CD4-positive, alpha-beta T cell treated with Interferon alpha-2 for 1 hour (primary cell): ENCODE measurements at places on chromosomes 6 and 20.

GRCh38 chr6:134211297-134211696, 106.6 kb downstream of the SGK1 start:
- no peak for DNase-seq

- DNase-seq: no peak
Measured at GRCh38 chr20:64156136-64156885, 7.9 kb upstream of the MYT1 start.

DNA sequence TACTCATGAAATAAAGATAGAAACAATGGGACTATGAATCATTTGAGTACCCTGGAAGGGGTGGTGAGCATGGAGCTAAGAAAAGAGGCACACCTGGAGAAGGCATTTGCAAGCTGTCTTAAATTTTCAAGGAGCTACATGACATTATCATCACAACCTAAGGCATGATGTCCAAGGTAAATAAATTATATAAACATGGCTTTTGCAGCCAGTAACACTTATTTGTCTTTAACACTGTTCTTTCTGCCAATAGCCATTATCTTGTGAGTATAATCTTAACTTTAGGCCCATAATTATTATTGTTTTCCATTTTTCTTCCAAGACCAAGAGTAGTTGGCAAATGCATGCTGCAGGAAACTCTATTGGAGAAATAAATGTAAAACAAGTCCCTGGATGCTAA, 63.7 kb downstream of the ALDH5A1 start:
- DNase-seq: no peak

DNA sequence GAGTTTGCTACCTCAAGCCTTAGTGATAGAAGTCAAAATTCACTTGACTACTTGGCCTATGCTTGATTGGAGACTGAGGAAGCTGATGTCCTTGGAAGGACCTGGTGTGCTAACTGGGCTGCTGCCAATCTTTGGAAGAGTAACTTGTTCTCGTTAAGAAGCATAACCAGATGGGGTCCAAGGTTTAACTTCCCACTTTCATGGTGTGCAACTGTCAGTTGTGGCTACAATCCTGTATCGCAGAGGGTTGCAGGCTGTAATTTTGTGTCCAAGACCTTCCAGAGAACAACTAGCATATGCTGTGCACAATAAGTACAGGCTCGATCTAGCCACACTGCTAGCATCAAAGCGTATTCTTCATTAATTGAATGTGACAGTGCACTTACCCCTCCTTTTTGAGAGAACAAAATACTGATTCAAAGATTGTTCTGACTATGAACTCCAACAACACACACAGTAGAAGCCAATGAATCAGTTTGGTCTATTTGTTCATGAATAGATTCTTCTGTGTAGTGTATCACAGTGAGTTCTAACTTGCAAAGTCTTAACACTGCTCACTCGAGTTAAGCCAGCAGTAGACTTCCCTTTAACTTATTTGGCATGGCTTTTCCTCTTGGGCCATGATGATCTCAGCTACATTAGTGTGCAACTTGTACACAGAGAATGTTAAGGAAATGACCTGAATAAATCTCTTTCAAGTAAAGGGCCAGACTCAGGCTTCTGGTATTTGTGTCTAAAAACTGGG, 15.8 kb upstream of the PLCB1 start:
- DNase-seq: no peak

DNA sequence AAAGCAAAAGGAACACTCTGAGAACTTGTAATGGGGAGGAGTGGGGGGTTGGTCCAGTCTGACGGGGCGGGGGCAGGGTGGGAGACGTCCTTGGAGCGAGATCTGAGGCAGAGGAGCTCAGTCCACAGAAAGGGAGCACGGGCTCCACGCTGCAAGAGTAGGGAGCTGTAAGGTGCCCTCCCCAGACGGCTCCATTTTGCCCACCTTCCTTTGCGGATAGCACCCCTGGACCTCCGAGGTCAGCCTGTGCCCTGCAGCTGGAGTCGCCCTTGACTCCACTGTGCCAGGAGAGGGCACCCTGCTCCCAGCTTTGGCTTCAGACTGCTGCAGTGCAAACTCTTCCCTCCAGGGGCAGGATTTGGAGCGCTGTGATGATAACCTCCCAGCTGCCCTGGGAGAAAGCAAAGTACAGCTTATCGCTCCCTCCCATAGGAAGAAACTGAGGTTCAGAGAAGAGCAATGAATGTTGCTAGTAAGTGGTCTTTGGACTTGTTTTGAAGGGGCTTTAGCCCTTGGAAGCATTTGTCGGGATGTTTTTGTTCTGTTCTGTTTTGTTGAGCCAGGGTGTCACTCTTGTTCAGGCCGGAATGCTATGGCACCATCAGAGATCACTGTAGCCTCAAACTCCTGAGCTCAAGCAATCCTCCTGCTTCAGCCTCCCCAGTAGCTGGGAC, 9.5 kb upstream of the AHCY start:
- DNase-seq: peak; percentile 91

DNA sequence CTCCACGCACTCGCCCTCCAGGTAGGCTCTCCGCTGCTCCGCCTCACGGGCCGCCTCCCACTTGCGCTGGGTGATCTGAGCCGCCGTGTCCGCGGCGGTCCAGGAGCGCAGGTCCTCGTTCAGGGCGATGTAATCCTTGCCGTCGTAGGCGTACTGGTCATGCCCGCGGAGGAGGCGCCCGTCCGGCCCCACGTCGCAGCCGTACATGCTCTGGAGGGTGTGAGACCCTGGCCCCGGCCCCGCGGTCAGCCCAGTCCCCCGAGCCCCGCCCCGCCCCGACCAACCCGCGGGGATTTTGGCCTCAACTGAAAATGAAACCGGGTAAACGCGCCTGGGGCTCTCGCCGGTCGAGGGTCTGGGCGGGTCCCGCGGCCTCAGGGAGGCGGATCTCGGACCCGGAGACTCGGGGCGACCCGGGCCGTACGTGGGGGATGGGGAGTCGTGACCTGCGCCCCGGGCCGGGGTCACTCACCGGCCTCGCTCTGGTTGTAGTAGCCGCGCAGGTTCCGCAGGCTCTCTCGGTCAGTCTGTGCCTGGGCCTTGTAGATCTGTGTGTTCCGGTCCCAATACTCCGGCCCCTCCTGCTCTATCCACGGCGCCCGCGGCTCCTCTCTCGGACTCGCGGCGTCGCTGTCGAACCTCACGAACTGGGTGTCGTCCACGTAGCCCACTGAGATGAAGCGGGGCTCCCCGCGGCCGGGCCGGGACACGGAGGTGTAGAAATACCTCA, 598 bp downstream of the HLA-B start:
- DNase-seq: peak; percentile 61

DNA sequence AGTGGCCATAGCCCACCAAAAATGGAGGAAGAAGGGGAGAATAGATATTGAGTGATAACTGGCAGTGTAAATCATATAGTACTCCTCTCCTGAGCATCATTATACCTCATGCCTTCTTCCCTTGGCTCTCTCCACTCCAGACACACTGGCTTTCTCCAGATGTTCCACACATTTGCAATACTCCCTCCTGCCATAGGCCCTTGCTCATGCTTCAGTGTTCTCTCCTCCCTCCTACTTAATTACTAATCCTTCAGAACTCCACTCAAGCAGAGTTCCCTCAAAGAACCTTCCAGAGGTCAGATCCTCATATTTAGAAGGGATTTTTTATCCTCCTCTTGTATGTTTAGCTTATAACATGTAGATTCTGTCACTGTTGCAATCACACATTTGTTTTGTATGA, 279.5 kb upstream of the SUPT3H start:
- DNase-seq: no peak

DNA sequence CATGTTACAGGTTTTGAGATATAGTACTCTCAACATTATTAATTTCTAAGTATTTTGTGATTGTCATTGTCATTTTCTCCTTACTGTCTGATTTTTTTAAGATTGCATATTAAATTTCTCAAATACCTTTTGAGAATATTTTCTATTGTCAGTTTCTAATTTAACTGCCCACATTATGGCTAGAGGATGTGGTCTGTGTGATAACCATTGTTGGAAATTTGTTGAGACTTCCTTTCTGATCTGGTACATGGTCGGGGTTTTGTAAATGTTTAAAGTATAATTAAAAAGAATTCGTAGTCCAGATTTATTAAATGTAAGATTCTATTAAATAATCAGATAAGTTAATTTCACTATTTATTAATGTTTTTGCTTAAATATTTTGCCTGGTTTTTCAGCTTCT, 60.1 kb downstream of the SLX4IP start:
- no peak for DNase-seq

DNA sequence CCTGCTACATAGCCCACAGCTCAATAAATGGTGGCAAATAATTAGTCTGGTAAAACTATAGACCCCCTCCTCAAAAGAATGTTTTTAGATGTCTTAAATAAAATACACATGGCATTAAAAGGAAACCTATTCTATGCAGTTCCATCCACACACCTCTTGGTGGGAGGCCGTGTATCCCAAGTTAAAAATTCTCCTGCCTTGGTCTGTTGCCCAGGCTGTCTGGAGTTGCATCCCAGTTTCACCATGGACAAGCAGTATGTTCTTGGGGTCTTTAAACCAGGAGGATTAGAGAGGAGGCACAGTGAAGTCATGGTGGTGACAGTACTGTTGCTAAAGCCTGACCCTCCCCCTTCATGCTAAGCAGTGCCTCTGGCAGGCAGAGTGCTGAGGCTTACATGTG, 95.5 kb downstream of the SULF2 start:
- no peak for DNase-seq

DNA sequence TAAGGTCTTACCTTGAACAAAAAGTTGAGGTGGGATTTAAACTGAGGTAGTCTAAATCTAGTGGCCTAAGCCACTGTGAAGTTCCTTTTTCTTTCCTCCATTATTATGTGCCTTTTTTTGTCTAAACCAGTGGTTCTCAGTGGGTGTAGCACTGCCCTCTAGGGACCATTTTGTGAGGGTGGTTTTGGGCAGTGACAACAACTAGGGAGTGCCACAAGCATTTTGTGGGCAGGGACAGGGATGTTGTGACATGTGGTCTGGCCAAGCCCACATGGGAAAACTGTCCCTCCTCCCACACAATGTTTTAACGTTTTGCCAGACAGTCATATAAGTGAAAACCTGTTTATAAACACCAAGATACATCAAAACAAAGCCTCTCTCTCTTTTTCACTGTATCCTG, 899.4 kb upstream of the FLRT3 start:
- DNase-seq: peak; percentile 1

- DNase-seq: no peak
Measured at GRCh38 chr20:11671015-11671511, 246.6 kb upstream of the BTBD3 start.

DNA sequence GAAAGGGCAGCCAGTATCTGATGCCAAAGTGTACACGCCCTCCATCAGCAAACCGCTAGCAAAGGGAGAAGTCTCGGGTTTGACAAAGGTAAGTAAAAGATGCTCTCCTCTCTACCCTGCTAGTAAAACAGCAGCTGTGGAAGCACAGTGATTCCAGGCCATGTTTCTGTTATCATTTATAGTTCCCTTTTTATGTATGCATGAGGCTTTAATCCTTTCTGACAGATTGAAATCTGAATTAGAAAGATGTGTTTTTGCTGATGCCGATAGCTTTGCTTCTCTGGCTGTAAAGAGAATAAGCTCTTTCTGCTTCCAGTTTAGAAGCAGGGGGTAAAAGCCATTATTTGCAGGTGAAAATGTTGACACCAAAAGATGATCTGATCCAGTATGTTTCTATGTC, 392.4 kb upstream of the SOX4 start:
- no peak for DNase-seq

- no peak for DNase-seq
Measured at GRCh38 chr20:2402271-2402980, 21.7 kb downstream of the TGM6 start.

DNA sequence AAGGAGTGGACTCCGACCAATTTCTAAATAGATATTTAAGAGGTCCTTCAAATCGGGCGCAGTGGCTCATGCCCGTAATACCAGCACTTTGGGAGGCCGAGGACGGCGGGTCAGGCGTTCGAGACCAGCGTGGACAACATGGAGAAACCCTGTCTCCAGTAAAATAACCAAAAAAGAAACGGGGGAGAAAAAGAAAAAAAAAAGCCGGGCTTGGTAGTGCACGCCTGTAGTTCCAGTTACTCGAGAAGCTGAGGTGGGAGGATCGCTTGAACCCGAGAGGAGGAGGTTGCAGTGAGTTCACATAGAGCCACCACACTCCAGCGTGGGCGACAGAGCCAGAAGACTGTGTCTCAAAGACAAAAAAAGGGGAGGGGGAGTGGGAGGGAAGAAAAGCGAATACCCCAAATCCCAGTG, 53.3 kb upstream of the HFE start:
- DNase-seq: no peak

DNA sequence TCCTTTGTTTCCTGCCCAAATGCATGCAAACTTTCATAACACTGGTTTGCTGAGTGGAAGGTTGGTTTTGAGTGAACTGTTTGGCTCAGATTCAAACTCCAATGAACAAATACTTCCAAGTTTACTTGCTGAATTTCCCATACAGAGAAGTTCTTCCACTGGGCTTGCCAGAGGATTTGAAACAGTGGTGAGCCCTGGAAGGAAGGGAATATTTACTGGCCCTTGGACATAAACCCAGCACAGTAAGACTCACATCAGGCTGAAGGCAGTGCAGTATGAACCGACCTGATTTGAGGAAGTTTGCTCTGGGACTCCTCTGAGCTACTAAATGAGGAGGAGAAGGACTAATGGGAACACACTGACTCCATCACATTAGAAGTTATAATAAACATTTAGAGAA, 3.8 kb downstream of the TRAF3IP2 start:
- no peak for DNase-seq

DNA sequence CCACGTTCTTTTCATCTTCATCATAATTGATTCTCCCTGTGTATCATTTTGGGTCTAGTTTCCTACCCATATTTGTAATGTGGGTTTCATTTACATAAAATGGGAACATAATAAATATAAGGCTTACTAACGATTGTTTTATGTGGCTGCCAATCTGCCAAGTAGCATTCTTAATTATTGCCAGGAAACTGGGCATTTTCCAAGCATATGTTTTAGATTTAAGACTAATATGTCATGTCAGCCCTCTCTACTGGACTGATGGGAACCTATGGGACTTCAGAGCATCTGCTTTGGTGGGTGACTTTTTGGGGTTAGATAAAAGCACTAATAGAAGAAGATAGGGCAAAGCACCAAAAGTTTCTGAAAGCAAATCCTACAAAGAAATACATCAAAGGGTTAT, 157.5 kb downstream of the TBX18 start:
- DNase-seq: no peak

- no peak for DNase-seq
Measured at GRCh38 chr20:17017232-17017631, 209.6 kb upstream of the PCSK2 start.

- no peak for DNase-seq
Measured at GRCh38 chr6:121686611-121687023, 251.2 kb downstream of the GJA1 start.
